ENCODE measurements at places on chromosomes 13 and 19.

GRCh38 chr19:5046339-5047039, 77.6 kb downstream of the KDM4B start:
- DNase-seq, result no peak

DNA sequence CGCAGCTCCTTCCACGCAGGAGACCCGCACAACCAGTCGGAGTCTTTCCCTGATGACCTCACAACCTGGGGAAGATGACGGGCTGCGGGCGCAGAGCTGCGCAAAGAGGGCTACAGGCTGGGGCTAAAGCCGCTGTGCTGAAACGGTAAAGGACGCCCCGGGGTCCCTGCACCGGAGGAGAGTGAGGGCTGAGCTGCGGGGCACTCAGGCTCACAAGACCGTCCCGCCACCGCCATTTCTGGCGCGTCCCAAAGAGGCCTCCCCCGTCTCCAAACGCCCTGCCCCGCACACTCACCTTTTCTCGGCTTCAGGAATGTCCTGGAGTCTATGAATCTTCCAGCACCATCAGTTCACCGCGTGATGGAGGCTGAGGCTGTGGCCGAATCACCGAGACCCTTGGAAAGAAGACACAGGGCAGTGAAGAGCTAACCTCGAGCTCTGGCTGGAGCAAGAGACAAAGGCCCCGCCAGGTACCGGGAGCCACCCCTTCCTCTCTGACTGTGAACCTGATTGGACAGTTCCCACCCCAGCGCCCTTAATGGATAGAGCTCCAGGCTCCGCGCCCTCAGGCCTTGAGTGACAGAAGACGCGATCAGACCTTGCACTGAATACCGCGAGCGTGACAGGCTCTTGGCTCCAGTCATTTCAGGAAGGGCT, 41.8 kb upstream of the ZNF429 start:
- DNase-seq, result no peak

DNA sequence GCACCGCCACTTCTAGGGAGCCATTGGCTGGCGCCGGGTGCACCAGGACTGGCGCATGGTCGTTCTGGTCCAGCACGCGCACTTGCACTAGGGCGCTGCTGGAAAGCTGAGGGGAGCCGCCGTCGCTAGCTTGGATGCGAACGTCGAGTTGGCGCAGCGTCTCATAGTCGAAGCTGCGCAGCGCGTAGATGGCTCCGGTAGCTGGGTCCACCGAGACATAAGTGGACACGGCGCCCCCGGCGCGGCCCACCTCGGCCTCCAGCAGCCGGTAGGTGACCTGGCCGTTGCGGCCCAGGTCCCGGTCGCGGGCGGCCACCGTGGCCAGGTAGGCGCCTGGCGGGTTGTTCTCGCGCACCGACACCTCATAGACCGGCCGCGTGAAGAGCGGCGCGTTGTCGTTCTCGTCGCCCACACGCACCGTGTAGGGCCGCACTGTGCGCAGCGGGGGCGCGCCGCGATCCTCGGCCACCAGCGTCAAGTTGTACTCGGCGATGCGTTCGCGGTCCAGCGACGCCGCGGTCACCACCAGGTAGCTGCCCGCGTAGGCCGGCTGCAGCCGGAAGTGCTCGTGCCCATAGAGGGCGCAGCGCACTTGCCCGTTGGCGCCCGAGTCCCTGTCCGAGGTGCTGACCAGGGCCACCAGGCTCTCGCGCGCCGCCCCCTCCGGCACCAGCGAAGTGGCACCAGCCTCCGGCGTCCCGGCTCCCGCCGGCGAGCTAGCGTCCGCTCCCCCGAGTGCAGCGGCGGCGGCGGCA, 1.7 kb downstream of the PCDH8 start:
- DNase-seq, result no peak

DNA sequence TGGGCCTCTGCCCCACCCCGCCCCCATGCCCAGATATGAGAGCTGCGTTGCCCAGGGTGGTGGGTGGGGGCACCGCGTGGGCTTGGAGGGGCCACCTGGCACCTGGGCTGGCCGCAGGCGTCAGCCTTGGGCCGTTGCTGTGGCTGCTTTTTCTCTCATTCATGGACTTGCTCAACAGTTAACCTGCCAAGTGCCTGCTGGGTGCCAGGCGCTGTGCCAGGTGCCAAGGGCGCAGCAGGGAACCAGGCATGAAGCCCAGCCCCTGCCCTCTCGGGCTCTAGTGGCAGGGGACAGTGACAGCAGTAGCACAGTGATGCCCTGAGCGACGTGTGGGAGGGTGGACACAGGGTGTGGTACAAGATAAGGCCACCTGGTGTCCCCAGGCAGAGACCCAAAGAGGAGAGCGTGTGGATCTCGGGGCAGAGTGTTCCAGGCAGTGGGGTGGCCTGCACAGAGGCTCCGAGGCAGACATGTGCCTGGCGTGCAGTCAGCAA, 28.1 kb downstream of the DHX34 start:
- no peak for DNase-seq

DNA sequence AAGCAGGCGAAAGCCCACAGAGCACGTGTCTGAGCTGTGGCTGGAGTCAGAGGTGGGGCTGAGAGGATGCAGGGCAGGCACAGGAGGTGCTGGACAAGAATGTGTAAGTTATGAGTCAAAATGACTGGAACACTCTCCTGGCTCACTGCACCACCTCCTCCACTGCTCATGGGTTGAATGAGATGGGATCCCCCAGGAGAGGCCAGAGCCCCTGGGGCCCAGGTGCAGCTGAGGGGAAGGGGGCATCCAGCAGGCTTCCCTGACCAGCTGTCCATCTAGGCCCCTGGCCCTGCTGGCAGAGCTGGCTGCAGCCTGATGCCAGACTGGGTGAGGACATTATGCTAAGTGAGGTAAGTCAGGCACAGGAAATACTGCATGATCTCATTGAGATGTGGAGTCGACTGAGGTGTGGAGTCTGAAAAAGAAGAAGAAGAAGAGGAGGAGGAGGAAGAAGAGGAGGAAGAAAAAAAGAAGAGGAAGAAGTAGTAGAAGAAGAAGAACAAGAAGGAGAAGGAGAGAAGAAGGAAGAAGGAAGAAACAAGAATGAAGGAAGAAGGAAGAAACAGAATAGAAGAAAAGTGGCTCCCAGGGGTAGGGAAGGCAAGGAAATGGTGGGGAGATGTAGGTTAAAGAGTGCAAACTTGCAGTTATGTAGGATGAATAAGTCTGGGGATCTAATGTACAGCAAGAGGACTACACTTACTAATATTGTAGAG, 747.4 kb downstream of the UQCRFS1 start:
- DNase-seq, result no peak

GRCh38 chr13:46656786-46657185, 103.8 kb downstream of the LRCH1 start:
- DNase-seq, result no peak

- no peak for DNase-seq
Measured at GRCh38 chr13:33497146-33497845, 211.7 kb upstream of the STARD13 start.

DNA sequence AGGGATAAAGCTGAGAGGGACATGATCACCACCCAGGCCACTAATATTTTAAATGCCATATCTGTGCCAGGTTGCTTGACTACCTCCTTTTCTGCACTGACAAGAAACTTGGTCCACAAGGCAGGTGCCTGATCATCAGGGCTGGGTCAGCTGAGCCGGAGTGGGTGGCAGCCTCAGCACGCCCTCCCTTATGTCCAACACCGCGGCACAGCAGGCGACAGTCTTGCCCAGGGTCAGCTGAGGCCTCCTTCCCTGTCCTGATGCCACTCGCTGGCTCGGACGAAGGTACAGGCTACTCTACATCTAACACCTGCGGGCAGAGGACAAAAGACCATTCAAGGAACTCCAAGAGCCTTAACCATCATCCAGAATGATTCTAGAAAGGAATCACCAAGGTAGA, 16.9 kb downstream of the ZC3H4 start:
- no peak for DNase-seq

- no peak for DNase-seq
Measured at GRCh38 chr19:8557642-8558238, 19.5 kb downstream of the MYO1F start.

DNA sequence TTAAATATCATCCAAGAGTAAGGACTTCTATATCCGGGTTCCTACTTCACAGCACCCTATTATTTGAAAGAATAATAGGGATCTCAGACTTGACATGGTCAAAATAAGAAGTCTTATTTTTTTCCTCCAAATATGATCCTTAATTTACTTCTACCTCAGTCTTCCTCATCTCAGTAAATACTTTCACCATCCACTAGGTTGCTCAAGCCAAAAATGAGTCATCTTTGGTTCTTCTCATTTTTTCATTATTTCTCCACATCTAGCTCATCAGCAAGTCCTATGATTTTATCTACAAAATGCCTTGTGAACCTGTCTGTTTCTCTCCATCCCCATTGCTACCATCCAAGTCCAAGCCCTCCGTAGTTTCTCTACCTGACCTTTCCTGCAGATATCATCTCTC, 121.9 kb upstream of the GJB6 start:
- DNase-seq, result no peak

- DNase-seq, result no peak
Measured at GRCh38 chr19:54469496-54469934, 3.6 kb downstream of the CDC42EP5 start.

- no peak for DNase-seq
Measured at GRCh38 chr19:49148044-49148682, 7.0 kb downstream of the HRC start.

DNA sequence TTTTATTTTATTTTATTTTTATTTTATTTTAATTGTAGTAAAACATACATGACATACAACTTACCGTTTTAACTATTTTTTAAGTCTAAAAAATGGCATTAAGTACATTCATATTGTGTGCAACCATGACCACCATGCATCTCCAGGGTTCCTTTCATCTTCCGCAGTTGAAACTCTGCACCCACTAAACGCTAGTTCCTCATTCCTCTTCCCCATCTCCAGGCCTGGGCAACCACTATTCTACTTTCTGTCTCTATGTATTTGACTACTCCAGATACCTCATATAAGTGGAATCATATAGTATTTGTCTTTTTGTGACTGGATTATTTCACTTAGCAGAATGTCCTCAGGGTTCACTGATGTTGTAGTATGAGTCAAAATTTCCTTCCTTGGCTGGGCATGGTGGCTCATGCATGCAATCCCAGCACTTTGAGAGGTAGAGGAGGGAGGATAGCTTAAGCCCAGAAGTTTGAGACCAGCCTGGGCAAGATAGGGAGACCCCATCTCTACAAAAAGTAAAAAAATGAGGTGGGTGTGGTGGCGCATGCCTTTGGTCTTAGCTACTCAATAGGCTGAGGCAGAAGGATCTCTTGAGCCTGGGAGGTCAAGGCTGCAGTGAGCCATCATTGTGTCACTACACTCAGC, 55.7 kb upstream of the ZNF507 start:
- DNase-seq, result no peak

- no peak for DNase-seq
Measured at GRCh38 chr13:98315902-98316301, 138.8 kb upstream of the RNF113B start.

- DNase-seq, result no peak
Measured at GRCh38 chr13:80989241-80989640, 648.3 kb upstream of the SPRY2 start.

DNA sequence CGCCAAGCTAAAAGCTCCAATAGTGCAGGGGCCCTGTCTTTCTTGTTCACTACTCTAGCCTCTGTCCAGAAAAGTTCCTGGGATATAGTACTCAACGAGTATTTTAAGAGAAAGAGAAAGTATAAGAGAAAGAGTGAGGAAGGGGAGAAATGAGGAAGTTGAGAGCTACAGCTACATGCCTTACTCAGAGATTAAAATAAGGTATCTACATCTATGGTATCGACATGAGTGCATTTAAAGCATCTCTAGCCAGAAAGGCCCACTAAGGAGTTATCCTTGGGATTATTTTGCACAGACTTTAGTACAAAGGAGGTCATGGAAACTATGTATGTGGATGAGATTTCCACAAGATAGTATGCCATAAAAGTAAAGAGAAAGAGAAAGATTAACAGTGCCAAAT, 28.5 kb downstream of the MYCBP2 start:
- DNase-seq, result no peak

- no peak for DNase-seq
Measured at GRCh38 chr13:62626771-62627170, 1211.1 kb upstream of the PCDH20 start.

DNA sequence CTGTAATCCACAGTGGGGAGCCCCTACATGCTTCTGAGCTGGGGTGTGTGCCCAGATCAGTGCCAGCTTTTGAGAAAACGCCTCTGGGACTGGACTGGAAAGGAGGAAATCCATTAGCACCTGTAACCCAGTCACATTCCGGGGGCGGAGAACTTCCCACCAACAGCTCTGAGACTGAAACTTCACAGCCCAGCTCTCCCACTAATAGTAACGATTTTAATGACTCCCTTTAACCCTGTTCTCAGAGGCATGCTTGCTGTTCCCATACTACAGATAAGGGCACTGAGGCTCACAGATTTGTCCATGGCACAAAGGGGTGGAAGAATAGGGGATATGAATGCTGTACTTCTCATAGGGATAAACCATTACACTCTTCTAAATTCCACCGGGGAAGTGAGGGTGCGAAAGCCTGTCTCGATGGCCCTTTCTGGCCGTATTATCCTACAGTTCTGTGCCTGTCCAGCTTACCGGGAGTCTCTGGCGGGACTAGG, 851 bp downstream of the FBXO46 start:
- no peak for DNase-seq

- no peak for DNase-seq
Measured at GRCh38 chr13:79307433-79307861, 98.6 kb downstream of the RBM26 start.

GRCh38 chr13:89763005-89763404, 1584.5 kb upstream of the MIR17HG start:
- DNase-seq, result no peak

DNA sequence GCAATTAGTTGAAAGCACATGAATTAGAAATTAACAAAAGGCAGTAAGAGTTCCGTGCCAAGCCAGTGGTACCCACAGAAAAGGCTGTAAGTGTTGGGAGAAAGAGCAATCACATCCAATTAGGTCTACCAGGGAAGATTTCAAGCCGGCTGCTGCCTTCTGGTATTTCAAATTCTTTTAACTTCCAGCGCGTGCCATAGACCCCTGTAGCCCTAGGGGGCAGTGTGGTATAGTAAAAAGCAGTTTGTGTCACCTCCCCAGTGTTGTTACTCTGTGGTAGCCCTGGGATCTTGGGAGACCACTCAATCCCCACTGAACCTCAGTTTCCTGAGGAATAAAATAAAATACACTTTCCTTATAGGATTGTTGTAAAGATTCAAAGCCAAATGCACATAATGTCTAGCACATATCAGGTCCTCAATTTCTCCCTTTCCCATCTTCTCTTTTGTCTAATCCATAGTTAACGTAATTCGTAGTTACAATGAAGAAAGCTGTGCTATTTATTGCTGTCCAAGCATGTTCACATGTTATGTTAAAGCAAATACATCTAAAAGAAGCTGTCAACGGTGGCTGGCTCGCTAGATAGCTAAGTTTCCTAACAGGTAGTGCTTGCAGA, 230.2 kb downstream of the TDRD3 start:
- DNase-seq, result no peak

GRCh38 chr13:109610517-109610916, 175.9 kb downstream of the IRS2 start:
- no peak for DNase-seq

GRCh38 chr19:16327501-16327900, 2.9 kb downstream of the KLF2 start:
- no peak for DNase-seq
